ENCODE measurements at places on chromosomes 12 and 14.

- H3K36me3 ChIP-seq = peaks cover 18% of the 10 kb centered on the region
- no peak overlapping the region for H3K4me3 ChIP-seq
- H3K4me1 ChIP-seq = no peaks in the 10 kb centered on the region
- no peaks in the 10 kb centered on the region for H3K27me3 ChIP-seq
- no peak overlapping the region for H3K27ac ChIP-seq
Observed at GRCh38 chr14:68879841-68880575, 87.1 kb upstream of the ZFP36L1 start.

DNA sequence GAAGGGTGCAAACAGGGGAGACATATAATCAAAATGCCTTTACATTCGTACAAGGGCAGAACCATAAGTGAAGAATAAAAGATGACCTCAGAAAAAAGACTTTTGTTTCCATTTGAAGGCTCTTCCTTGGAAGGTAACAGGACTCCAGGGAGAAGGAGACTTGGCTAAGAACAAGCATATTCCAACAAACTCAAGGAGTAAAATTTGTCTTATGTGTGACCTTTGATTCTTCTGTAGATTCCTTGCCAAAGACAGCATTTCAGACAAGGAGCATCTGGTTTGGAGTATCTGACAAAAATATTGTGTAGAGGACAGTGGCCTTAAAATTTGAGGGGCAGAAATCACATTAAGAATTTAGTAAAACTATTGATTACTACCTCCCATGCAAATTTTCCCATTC lies 991.9 kb downstream of the FLRT2 start:
- H3K4me1 ChIP-seq = no peaks in the 10 kb centered on the region
- no peaks in the 10 kb centered on the region for H3K36me3 ChIP-seq
- H3K4me3 ChIP-seq = no peak overlapping the region
- H3K27me3 ChIP-seq = no peaks in the 10 kb centered on the region

- H3K27ac ChIP-seq = no peak overlapping the region
- no peak overlapping the region for H3K4me3 ChIP-seq
- H3K27me3 ChIP-seq = peaks cover 8% of the 10 kb centered on the region
- no peaks in the 10 kb centered on the region for H3K4me1 ChIP-seq
Observed at GRCh38 chr12:66491853-66492252, 187.0 kb downstream of the GRIP1 start.

GRCh38 chr14:100291305-100292075 lies 14.8 kb downstream of the SLC25A29 start:
- no peak overlapping the region for H3K27ac ChIP-seq
- no peaks in the 10 kb centered on the region for H3K36me3 ChIP-seq
- no peaks in the 10 kb centered on the region for H3K27me3 ChIP-seq

- no peak overlapping the region for H3K4me3 ChIP-seq
- H3K27ac ChIP-seq = no peak overlapping the region
- H3K4me1 ChIP-seq = no peaks in the 10 kb centered on the region
- H3K36me3 ChIP-seq = peaks cover 2% of the 10 kb centered on the region
- no peak for DNase-seq
Observed at GRCh38 chr14:104375551-104376201, 203.9 kb upstream of the C14orf180 start.

DNA sequence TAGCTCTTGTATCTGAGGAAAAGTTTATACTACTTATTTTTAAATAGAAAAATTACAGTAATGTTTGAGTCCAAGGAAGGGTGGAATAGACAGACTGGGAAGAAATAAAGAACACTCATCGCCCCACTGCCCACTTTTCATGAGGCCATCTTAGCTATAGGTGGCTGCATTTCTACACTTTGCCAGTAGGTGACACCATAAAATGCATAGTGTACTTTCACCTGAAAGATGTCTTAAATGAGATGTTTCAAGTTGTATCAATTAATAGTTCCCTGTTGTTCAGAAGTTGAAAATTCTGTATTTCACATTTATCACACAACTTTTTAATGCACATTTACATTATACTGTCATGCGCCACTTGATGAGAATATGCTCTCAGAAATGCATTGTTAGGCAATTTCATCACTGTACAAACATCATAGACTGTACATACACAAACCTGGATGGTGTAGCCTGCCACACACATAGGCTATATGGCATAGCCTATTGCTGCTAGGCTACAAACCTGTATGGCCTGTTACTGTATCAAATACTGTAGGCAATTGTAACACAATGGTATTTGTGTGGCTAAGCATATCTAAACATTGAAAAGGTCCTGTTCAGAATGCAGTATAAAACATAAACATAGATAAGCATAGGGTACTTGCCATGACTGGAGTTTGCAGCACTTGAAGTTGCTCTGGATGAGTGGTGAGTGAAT lies 27.6 kb downstream of the PMCH start:
- H3K27me3 ChIP-seq = no peaks in the 10 kb centered on the region
- H3K4me1 ChIP-seq = no peaks in the 10 kb centered on the region
- H3K36me3 ChIP-seq = peaks cover 22% of the 10 kb centered on the region
- H3K4me3 ChIP-seq = no peak overlapping the region

DNA sequence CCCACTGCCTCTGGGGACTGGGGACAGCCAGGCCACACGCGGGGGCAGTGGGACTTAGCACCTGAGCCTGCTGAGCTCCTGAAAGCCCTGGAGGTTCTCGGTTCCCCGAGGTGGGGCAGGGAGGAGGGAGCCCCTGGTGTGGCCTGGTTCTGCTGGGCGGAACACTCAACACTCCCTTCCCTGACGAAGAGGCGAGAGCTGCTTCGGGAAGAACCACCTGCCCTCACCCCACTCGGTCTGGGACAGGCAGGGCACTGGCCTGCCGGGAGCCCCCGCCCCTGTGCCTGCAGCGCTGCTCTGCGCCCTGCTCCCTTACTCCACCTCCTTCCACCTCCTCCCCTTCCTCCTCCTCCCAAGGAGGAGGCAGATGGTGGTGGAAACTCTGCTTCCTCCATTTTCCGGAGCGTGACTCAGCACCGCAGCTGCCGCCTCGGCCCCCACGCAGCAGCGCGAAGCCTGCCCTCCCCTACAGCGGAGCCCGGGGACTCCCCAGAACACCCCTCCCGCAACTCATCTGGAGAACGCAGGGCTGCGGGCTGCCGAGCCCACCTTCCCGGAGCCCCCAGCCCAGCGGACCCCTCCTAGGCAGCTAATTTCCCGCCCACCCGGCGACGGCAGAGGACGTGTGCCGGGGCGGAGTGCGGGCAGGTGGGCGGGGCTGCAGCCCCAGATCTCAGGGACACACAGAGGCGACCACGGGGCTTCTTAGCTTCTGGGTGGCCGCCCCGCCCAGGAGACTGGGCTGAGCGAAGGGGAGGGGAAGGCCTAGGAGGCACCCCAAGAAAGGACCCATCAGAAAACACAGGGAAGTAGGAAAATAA lies 11.7 kb upstream of the INF2 start:
- H3K27ac ChIP-seq = peak overlapping the region; percentile 84
- H3K27me3 ChIP-seq = peaks cover 10% of the 10 kb centered on the region
- H3K4me3 ChIP-seq = peak overlapping the region; percentile 70
- peak; percentile 76 for DNase-seq
